ENCODE measurements at places on chromosomes 2 and 18.

- DNase-seq = peak; percentile 61
These were observed 724.7 kb downstream of the METTL4 start for GRCh38 chr18:1846640-1847039.

DNA sequence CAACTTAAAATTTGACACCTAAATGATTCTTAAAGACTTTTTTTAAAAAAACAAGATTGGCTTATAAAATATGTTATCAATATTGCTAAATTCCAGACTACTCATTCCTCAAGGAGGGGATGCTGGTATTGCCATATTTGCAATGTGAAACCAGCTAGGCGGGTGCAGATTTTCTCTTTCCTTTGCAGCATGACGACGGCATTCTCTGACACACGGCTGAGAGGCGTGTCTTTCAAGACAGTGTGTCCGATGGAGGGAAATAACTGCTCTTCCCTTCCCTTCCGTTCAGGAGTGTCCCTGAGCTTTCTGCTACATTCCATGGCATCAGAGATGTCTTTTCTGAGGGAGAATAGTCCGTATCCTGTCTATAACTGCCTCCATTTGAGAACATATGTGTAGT is 38.2 kb upstream of the CNGA3 start:
- peak; percentile 31 for DNase-seq

GRCh38 chr2:168699844-168700417 is 102.5 kb upstream of the NOSTRIN start:
- peak; percentile 35 for DNase-seq

DNA sequence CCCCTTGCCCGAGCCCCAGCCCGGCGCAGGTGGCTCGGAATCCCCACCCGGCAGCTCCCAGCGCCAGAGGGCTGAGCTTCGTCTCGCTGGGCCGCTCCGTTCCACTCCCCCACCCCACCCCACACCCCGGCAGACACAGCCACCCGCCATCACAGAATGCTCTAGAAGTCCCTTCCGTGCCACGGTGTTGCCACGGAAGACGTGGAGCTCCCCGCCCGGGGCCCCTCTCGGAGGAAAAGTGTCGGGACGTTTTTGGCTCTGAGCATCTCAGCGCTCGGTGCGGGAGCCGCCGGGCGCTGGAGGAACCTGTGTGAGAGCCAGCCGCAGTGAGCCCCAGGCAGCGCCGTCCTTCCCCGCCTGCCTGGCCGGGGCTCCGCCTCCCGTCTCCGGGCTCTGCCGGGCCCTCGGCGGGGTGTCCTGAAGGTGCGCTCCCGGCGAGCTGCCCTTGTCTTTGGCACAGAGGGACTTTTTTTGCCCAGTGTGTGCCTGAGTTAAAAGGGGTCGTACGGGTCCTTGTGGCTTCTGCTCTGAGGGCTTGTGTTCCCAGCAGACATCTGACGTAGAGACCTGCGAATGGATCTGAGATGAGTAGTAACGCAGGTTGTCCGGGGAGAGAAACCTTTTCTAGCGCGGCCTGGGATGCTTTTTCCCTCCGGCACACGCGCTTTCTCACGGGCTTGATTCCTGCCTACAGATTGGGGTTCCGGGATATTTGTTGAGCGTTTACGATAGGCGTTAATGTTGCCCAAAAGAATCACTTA is 1.8 kb downstream of the ZCCHC2 start:
- peak; percentile 27 for DNase-seq

All from fibroblast of skin of right quadriceps (primary cell).